ENCODE measurements at places on chromosomes 5 and 9. TPM values are rescaled to one million over a fixed set of nuclear protein-coding genes. Genes with fewer than 3 reads are reported as not detected.

GRCh38 chr5:107265193-107265592, 405.5 kb downstream of the EFNA5 start:
- no peak for DNase-seq

DNA sequence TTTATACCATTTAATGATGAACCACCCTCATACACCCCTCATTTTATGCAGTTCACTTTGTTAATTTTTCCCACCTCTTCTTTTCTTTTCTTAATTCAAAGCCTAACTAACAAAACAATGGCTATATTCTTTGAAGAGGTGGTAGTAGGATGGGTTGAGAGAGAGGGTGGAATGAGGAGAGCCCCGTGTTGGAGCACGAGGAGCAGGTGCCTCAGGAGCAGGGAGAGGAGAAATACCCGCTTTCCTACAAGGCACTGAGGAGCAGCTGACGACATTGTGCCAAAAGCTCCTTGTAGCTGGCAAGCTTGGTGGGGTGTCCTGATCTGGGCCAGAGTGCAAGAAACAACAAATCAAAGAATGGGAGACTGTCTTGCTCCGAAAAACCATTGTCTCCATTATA, 129.6 kb downstream of the HTR4 start:
- no peak for DNase-seq

- no peak for DNase-seq
Measured at GRCh38 chr9:133490865-133491655, 12.2 kb upstream of the SLC2A6 start.

GRCh38 chr9:110141227-110141793, 66.6 kb downstream of the C9orf152 start:
- no peak for DNase-seq

DNA sequence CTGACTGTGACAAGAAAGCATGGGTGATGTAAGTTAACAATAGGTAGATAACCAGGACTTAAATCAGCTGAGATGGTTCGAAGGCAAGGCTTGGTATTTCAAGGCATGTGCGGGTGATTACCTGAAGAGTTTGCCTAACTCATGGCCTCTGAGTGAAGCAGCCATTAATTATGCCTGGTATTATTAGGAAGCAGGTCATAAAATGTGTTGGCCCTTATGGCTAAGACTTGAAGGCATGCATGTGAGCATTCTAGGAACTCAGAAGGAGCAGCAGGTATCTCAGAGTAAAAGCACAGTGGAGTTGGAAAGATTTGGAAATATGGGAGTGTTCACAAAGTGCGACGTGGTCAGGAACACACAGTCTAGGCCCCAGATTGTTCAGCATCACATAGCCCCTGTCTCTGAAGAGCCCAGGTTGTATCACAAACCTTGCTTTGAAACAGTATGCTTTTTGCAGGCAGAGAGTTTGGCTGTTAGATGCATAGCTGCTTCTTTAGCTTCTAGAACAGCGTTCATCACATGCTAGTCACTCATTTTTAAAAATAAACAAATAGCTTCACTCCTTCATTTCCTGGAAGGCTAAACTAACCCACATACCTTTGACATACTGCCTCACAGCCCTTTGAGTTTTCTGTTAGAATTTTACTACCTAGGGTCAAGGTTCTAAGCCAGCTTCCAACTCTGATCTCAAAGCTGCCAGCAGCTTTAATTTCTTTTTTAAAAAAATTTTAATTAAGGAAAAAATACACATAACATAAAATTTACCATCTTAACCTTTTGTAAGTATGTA, 2.1 kb downstream of the HEXB start:
- DNase-seq, result no peak

- DNase-seq, result no peak
Measured at GRCh38 chr5:125151150-125151900, 404.9 kb upstream of the ZNF608 start.

- no peak for DNase-seq
Measured at GRCh38 chr5:84764227-84764626, 379.5 kb upstream of the EDIL3 start.

- no peak for DNase-seq
Measured at GRCh38 chr9:118558026-118558425, 811.2 kb downstream of the BRINP1 start.

DNA sequence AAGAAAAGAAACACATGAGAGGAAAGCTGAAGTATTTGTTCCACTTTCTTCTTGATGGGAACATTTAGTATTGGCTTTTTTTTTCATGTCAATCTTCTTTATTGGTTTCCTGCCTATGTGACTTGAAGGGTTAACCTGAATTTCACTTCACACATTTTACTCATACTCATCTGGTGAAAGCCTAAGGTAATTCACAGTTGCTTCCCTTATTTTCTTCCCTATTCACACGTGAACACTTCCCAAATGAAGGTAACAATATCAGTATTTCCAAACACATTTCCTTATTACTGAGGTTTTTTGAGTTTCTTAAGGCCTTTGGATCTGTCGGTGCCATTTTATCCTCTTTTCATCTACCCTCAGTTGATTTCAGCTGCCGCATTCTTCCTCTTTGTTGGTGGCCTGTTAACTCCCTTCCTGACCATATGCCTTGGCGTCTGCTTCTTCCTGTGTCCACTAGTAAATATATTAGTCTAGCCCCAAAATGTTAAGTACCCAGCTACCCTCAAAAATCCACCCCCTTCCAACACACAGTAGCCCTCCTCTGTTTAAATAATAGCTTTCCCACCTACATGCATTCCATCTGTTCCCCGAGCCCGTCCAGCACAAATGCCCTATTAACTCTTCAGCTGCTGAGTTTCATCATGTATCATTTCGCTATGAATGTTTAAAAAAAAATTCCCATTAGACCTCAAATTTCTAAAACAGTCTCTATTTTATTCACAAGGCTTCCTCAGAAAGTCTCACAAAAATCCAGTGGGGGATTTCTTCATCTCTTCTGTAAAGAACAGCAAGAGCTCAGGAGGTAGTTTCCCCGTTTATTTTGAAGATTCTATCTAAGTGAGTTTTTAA, 97.3 kb downstream of the USP20 start:
- no peak for DNase-seq

DNA sequence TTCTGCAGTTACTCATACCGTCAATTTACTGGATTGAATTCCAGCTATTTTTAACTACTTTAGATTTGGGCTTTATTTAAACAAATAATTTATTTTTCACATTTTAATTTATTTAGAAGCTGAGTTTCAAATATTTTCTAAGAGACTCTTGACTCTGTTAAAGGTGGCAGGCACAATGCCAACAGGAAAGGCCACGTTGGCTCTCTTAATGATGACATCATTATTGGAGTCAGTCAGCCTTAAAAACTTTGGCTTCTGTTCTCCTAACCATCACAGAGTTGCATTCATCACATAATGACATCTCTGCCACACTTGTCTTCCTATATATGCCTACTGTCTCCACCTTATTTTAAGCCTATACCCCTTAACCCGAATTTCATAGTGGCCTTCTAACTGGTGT, 172.3 kb upstream of the PLPPR1 start:
- DNase-seq, result no peak

DNA sequence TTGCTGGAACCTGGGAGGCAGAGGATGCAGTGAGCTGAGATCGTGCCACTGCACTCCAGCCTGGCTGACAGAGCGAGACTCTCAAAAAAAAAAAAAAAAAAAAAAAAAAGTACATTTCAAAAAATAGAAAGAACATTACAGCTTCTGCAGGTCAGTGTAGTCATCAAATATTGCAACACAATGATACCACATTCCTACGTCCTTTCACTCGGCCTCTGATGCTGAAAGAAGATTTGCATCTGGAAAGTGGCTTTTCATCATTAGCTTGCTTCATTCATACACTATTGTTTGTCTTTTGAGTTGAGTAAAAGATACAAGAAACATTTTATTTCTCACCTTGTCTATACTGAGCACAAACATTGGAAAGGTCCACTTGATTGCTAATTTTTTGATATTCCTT, 59.6 kb upstream of the CPLANE1 start:
- no peak for DNase-seq

DNA sequence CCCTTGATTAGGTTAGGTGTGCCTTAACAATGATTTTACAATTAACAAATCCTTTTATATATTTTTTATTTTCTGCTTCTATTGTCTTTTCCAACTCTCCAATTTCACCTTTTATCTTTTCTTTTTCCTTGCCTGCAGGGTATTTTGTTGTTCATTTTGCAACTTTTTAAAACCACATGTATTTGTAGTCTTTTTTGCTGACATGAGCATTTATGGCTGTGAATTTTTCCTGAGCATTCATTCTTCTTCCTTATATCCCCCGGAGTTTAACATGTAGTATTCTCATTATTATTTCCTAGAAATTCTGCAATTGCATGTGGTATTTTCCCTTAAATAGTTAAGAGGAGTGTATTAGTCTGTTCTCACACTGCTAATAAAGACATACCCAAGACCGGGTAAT, 41.6 kb downstream of the FAM81B start:
- no peak for DNase-seq

DNA sequence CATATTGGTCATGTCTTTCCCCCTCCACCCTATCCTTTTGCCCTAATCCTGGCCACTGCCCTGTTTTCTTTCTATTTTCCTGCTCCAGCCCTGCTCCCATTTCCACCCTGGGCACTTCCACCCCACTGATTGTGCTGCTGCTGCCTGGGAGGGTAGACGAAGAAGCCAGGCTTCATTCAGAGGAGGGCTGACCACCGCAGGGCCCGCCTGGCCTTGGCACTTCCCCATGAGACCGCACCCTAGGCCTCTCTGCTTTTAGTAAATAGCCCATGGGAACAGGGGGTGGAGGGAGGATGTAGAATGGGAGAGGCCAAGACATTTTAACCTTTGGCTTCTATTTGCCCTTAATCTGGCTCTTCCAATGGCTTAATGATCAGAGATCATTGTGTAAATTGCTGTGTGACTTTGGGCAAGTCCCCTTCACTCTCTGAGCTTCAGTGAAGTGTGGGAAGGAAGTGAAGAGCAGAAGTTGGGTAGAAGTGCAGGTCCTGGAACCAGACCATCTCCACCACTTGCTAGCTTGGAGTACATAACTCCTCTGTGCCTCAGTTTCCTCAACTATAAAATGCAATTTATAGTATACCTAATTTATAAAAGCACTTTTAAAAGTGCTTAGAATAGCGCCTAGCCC, 13.6 kb upstream of the GPX3 start:
- DNase-seq, result no peak

DNA sequence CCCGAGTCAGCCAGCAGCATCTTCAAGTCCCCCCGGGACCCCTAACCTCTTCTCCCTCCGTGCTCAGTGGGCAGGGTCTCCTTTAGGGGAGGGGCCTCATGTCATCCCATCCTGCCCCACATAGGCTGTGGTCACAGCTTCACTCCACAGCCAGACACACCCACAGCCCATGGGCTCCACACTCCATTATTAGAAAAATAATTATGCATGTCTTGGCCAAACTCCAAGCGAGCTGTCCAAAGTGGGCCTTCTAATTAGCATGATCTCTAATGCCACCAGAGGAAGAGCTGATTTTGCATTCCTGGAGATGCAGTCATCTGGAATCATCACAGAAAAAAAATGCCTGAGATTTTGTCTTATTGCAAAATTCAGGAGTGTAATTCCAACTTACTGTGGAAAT, 418.2 kb downstream of the IRX2 start:
- DNase-seq, result no peak

DNA sequence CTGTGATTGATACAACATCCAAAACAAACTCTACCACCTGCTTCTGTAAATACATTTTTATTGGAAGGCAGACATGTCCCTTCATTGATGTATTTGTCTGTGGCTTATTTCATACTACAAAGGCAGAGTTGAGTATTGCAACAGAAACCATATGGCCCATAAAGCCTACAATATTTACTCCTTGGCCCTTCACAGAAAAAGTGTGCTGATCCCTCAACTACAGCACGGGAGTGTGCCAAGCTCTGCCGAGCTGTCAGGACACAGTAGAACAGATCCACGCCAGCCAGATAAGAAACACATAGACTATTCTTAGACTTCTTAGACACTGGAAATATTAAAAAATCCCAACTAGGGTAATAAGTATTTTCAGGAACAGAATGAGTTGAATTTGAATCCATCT, 13.2 kb downstream of the TICAM2 start:
- no peak for DNase-seq

GRCh38 chr5:124825983-124826337, 79.5 kb upstream of the ZNF608 start:
- DNase-seq, result no peak

DNA sequence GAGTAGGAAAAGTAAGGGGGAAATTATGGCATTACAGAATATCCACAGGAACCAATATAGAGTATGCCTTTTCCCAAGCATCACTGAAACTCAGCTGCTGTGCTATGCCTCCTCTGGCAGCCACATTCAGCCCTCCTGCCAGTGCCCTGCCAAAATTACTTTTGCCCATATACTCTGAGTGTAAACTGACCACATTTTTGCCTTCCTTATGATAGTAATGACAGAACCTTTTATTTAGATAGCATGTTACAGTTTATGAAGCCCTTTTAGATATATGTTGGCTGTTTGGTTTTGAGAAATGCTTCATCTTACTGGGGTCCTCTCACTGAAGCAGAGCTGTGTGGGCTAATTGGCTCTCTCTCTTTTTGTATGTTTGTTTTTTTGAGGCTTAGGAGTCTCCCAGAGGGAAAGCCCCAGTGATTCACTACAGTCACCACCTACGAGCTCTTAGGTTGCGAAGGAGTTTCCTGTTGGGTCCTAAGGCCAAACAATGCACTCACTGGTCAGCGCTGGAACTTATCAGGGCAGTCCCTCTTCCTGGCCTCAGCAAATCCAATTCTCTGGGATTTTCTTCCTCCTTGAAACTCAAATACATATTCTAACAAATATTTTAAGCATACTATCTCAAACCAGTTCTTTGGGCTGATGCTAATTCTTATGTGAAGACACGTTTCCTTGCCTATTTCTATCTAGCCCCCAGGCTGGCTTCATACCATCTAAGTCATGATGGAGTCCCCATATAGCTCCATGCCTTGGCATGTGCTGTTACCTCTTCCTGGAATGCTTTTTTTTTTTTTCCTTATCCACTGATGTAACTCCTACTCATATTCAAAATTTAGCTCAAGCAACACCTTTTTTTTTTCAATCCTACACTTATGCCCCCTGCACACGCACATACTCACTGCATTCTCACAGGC, 3.7 kb downstream of the PHF24 start:
- DNase-seq, result no peak

GRCh38 chr9:123408313-123409262, 52.6 kb downstream of the CRB2 start:
- DNase-seq, result no peak

DNA sequence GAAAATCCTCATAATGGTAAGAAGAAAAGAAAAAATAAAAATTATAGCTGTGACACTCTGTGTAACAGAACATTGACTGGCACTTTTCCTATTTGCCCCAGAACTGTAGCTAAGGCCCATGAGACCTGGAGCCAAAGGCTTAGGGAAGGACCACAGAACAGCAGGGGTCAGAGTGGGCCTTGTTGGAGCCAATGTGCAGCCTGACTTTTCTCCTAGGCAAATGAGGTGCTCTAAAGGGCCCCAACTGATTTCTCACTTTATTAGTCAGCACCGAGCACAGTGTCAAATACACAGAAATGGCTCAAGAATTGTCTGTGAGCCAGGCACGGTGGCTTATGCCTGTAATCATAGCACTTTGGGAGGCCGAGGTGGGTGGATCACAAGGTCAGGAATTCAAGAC, 4.0 kb upstream of the MEGF9 start:
- no peak for DNase-seq

- no peak for DNase-seq
Measured at GRCh38 chr5:39117401-39117800, 43.2 kb upstream of the RICTOR start.

- DNase-seq, result no peak
Measured at GRCh38 chr5:174427304-174427703, 297.1 kb upstream of the MSX2 start.

WNT8A gene
- not detected for total RNA-seq

PCDHGC4 gene
- 4.9 TPM for total RNA-seq

RNF183 gene
- total RNA-seq, result not detected

DAB2IP gene
- 38.8 TPM for total RNA-seq

GPSM1 gene
- 35.4 TPM for total RNA-seq

AK8 gene
- 0.25 TPM for total RNA-seq
